ENCODE measurements at places on chromosomes 6 and 20. TPM values are rescaled to one million over a fixed set of nuclear protein-coding genes. Genes with fewer than 3 reads are reported as not detected.

TRIM15 gene
- not detected for total RNA-seq

DHX16 gene
- total RNA-seq: 40.2 TPM

DOK5 gene
- total RNA-seq: under 0.01 TPM

ZNF311 gene
- total RNA-seq: 1.6 TPM

C6orf58 gene
- 1.0 TPM for total RNA-seq

PNRC1 gene
- 110 TPM for total RNA-seq

CAGE1 gene
- not detected for total RNA-seq

RBM39 gene
- total RNA-seq: 322 TPM

DNA sequence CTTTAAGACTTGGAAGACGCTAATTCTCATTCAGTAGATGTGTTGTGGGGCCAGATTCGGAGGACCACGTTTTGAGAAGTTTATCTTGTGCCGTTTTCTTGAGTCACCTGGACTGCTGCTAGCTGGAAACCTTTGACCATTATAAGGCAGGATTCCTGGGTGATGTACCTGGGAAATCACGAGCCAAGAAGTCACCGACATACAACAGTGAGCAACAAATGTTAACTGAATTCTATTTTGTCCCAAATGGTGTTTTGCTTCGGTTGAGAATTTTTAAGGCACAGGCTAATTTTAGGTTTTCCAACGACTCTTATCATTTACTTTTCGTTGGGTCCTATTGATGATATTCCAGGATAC lies 93.4 kb upstream of the BTN3A2 start:
- no peak for DNase-seq

- DNase-seq: no peak
Observed at GRCh38 chr20:38032585-38033329, 499 bp downstream of the TTI1 start.

GRCh38 chr20:8242827-8243724 lies 111.0 kb downstream of the PLCB1 start:
- DNase-seq: no peak

GRCh38 chr20:46701556-46701955 lies 7.9 kb upstream of the SLC2A10 start:
- DNase-seq: no peak

- no peak for DNase-seq
Observed at GRCh38 chr20:49482173-49482572, 295 bp downstream of the KCNB1 start.

GRCh38 chr6:87645080-87645479 lies 55.1 kb downstream of the ORC3 start:
- no peak for DNase-seq

DNA sequence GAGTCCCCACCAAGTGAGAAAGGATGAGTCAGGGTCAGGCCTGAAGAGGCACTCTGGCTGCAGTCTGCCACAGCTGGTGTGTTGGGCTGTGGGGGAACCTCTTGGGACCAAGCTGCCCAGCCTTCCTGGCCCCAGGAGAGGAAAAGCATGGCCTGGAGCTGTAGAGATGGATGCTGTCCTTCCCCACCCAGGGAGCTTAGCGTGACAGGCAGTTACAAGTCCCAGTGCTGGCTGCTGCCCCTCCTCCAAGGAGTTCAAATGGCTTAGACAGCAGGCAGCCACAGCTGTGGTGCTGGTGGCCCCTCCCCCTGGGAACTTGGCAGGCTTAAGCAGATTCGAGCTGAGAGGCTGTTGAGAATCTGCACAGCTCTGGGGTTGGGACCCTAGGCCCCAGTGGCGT lies 253.2 kb downstream of the PLCB1 start:
- no peak for DNase-seq

- no peak for DNase-seq
Observed at GRCh38 chr6:144149894-144150709, at the start of gene STX11. Gene STX11, plus strand, starts transcription at chr6:144150517. Its CDS starts 36,111 bp downstream, at chr6:144186628.

DNA sequence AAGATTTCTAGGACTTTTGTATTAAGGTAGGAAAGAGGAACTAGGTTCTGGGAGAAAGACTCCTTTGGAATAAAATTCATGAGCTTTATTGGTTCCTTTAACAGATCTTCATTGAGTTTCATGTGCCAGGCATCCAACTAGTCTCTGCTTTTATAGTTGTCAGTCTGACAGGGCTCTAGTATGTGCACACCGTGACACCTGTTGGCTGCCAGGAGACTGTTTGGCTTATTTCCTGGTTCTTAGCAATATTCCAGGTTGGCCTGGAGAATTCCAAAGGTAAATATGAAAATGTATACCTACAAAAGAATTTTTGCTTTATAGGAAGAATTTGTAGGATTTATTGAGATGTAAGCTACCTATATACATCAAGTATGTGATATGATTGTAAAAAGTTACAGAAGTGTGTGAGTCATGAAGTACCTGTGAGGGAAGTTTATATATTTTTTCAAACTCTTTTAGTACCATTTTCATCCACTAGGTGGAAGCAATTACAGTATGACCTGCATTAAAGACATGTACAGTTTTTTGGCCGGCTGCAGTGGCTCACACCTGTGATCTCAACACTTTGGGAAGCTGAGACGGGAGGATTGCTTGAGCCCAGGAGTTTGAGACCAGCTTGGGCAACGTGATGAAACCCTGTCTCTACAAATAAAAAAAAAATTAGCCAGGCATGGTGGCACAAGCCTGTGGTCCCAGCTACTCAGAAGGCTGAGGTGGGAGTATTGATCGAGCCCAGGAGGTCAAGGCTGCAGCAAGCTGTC lies 35.2 kb downstream of the NDUFAF5 start:
- peak; percentile 81 for DNase-seq

DNA sequence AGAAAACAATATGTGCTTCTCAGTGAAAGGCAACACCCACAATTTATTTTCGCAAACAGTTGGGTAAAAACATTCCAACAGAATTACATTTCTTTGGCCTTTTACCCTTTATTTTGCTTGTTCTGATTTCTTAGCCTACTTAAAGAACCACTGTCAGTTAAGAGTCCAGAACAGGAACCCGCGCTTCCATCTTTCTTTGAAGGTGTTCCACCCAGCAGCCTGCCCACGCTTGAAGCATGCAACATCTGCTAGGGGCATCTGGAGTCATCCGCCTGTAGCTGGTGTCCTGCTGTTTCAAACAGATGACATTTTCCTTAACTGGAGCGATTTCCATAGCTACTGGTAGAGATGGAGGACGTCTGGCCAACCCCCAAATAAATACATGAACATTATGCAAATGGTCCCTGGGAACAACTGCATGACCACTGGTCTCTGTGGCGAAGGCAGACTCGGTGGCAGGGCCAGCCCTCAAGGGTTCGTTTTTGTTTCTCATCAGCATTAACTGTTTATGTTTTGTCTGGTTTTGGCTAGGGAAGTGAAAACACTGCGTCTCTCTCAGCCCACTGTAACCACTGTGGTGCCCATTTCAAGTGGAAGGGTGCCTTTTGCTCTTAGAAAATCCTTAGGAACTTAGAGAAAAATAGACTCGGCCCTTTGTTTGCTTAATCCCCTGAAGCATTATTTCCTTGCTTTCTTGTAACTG lies 51.6 kb downstream of the LAMA4 start:
- no peak for DNase-seq

DNA sequence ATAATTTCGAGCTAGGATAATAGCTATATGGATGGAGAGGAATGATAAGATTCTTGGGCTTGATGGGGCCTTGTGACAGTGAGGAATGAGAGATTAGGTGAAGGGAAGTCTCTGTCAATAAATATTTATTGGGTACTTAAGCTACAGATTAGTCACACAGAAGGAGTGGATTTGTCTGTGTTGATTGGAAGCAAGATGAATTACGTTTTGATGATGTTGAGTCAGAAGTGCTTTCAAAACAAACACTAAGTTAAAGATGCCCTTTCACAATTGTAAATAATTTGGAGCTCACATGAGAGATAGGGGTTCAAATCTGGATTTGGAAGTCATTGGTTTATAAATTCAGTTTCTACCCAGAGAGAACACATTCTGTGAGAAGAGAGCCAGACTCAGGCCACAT lies 834.2 kb downstream of the KIF16B start:
- DNase-seq: peak; percentile 9

DNA sequence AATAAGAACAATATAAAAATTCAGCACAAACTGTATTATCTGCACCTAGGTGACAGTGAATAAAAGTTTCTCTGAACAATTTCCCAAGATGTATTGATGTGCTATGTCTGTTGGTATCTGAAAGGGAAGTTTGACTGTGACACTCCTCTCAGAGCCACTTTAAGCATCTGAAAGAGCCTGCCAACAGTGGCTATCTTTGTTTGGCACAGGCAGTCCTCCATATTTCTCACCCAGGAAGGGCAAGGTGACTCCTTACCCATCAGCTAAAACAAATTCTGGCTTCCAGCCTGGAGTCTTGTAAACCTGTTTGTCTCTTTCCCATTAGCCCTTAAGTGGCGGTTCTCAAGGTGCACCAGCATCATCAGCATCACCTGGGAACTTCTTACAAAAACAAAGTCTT lies 122.4 kb upstream of the VGLL2 start:
- no peak for DNase-seq

DNA sequence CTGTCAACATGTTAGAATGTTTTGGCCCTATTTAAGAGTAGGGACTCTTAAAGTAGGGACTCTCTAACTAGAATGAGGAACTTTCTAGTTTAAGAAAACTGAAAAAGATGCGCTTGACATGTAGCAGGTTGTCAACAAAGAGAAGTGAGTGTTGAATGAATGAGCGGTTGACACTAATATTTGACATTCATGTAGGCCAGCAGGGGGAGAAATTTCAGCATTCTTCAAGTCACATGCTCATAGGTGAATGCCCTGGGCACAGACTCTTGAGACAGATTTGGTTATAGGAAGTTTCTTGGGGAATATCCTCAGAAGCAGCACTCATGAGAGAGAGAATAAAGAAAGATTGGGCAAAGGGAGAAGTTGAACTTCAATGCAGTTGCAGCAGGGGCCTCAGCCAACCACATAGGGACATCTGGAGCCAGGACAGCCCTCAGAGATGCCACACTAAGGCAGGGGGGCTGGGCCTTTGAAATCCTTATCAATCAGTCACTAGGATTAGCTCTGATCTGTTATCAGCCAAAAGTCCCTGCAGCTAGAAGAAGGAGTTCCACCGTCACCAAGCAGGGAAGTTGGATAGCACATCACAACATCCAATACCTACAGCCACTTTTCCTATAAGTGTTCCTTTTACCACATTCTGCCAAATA lies 145.1 kb upstream of the FKBP1C start:
- peak; percentile 21 for DNase-seq

DNA sequence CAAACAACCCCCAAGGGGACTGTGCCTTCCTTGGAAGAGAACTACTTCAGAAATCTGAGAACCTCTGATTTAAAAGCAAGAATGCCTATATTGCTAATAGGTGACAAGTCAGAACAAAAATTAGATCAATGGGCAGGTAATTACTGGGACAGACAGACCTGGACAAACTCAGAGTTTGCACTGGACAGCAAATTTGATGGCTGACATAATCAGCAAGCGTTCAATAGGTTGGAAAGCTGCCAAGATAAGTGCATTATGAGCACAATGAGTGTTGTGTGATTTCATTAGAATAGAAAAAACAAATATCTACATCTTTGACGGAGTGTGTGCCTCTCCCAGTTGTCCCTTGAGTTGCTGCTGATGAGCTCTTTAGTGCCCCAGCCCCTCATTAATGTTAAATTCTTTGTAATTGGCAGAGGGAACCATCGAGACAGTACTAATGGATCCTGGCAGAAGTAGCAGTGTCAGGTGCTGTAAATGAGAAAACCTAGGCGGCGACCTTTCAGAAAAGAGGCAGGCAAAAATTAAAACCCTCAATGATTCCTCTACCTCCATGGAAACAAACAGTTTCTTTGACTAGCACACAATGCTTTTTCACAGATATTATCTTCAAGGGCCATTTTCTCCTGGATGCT lies 116.5 kb upstream of the COL21A1 start:
- DNase-seq: no peak

GRCh38 chr6:33095681-33096080 lies 19.9 kb downstream of the HLA-DPB1 start:
- no peak for DNase-seq

GRCh38 chr6:82030761-82031503 lies 216.6 kb downstream of the IBTK start:
- peak; percentile 53 for DNase-seq

DNA sequence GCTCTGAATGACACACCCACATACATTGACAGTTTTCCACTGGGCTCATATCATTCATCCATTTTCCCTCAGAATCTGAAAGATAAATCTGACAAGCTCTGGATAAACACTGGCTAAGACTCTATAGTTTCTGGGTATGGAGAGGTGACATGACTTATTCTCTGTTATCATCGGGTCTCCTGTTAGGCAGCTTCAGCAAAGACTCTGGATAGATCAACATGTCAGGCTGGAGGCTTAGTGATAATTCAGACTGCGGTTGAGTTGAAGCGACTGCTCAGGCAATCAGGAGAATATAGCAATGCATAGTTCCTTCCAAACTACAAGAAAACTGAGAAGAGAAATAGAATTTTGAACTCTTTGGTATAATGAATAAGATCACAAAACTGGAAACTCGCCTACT lies 394.6 kb downstream of the CBLN4 start:
- DNase-seq: no peak

GRCh38 chr6:169867751-169868191 lies 116.3 kb downstream of the ERMARD start:
- no peak for DNase-seq

DNA sequence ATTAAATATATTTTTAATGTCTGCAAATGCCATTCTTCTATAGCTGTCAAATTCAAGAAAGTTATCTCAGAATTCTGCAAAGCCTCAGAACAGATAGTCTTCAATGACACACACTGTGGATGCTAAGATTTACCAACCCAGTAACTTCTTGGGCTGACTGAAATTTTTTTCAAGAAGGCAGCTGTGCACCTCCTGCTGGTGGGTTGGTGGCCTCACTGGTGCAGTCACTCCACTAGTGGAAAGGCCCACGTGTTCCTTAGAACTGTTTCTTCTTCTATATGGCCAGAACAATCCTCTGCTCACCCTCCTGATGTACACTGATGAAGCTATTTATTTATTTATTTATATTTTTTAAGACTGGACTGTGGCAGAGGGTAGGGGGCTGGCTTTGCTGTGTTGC lies 28.1 kb upstream of the MTCL3 start:
- no peak for DNase-seq

DNA sequence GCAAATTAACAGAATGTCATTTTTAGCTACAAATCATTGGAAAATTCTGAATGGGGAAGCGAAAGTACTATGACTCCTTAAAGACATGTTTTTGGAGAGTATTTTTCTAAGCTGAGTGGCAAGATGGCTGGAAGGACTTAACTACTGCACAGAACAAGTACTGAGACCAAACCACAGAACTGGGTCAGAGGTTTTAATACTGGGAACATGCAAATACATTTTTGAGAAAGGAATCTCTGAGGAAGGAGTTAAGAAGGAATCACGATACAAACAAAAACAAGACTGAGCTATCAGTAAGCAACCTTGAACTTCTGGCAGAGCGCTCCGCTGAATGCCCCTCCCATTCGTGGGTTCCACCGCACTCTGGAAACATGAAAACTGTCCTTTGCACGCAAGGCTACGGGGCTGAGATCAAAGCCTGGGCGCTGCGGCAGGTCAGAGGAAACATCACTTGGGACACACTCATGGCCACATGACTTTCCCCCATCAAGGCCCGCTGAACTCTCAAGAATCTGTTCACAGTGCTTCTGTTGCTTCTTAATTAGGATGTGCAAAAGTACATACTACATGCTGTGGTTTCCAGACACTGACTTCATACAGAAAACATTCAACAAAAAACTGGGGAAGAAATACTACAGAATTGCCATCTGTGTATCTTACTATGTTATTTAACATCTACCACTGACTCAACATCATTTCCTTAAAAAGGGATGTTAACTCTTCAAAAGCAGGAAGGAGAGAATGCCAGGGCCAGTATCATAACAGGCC lies 27.8 kb downstream of the SLC23A2 start:
- DNase-seq: peak; percentile 87

Data from renal cortical epithelial cell (primary cell).